ENCODE measurements at places on chromosomes 2 and 18.

DNA sequence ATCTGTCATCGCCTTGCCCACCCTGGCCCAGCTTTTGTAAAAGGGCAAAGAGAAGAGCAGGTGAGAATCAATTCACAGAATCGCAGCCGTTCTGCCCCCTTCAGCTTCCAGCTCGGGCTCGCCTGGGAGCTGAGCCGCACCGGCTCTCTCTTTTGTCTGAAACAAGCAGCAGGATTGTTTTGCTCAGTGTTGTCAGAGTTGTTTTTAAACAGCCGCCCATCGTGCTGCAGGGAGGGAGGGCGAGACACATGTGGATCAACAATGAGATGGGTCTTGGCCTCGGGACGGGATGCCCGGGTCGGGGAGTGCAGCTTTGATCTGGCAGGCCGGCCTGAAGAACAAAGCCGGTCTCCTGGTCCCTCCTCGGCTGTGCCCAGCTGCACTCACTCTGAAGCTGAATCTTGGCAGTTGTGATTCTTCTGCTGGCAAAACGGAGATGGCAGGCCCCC, 39.7 kb upstream of the HDAC4 start:
- DNase-seq: no peak

DNA sequence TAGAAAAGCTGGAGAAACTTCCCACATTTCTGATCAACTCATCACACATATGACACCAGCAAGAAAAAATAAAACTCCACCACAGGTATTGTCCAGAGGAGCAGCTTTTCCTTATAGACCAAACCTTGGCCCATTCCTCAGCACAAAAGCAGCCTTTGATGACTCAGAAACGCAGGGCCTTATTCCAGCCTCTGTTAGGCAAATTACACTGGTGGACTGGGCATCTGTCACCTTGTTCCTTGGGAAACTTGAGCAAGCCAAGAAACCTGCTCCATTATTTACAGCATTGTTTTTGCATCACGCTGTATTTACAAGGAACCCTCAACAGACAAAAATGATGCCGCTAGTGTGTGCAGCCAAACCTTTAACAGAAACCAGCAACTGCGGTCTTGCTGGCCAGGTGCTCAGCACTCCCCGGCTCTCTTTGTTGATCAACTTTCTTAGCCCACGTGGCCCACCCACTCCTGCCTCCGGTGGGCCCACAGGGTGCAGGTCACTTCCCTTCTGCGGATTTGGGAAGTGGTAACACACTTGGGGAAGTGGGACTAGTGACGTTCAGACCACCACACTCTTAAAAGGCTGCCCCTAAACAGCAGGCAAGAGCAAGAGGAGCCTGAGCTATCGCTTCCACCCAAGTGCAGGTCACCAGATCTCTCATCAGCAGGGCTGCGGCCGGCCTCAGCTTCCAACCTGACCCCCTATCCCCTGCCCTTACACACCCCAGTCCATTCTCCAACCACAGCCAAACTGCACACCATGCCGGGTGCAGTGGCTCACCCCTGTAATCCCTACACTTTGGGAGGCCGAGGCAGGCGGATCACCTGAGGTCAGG, 1.5 kb downstream of the AP1S3 start:
- DNase-seq: no peak

DNA sequence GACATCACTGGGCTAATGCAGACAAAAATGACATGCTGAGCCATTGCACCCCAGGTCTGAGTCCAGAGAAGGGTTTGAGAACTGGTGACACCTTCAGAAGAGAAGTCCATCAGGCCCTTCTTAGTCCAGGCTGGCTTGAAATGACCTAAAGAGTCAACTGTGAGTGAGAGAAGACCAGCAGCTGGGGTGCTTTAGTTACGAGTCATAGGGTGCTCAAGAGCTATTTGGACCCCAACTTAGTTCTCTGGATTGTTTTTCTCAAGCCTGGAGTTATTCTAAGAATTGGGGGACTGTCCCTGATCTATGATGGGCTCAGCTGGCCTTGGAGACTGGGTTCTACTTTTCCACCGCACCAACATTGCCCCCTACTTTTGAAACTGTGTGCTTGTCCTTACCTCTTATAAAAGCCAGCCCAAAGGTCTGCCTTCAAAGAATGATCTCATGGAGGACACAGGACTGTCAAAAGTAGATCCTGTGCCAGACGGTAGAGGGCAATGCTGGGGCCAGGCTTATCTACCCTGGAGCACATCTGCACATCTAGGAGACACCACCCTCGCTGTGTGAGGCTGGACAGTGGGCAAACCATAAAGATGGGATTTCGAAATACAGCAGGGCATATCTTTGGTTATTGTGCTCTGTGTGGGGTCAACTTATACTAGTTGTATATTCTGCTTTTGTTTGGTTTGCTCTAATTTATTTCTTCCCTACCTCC, 333.0 kb upstream of the SLC14A2 start:
- no peak for DNase-seq

DNA sequence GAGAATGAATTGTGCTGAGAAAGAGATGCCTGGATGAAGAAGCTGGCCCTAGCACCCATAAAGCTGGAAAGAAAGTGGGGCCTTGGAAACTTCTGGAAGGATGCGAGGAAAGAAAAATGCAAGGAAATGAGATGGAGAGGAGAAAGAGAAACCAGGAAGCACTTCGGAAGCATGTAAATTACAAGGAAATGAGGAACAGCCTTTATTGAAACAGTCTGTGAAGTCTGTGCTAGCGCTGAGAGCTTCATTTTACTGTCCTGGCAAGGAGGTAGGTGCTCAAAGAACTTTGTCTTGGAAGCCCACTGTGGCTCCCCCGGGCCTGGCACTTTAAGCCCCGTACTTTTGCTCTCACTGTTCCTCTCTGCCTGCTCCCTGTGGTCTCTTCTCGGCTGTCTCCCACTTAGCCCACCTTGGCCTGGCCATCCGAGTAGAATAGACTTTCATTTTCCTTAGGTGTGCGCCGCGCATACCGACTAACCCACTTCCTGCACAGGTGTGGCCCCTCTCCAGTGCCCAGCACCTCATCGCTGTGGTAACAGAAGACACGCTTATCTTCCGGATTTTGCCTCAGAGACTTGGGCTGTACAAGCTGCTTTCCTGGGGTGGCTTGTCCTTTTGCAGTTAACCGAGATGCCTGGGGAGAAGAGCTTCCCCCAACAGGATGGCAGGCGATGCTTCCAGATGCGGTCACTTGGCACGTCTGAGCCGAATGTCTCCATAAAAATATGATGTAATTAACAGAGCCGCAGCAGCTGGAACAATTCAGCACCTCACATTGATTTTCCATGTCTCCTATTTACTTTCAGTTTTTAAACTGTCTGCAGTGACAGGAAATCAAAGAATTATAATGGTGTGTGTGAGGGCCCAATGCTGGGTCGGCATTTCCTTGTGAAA, 199.6 kb downstream of the HRH4 start:
- no peak for DNase-seq
